ENCODE measurements at places on chromosomes 13 and 19. TPM values are rescaled to one million over a fixed set of nuclear protein-coding genes. Genes with fewer than 3 reads are reported as not detected.

DNA sequence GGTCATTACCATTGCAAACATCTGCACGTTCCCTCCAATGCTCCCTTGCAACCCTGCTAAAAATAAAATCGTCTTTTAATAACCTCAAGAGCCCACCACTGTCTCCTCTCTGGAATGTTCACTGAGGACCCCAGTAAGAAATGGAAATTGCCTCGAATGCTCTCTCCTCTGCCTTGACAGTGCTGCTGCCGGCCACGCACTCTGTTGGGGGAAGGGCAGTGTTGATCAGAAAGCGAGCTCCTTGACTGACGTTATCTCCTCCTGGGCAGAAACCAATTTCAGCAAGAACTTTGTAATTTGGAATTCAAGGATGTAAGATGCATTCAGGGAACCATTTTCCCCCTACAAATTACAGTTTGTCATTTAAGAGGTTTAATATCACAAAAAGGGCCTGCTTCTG is 718.5 kb downstream of the UQCRFS1 start:
- DNase-seq, result no peak
- H3K27me3 ChIP-seq, result no peaks in the 10 kb centered on the region
- H3K36me3 ChIP-seq, result no peaks in the 10 kb centered on the region
- H3K27ac ChIP-seq, result no peak overlapping the region

GRCh38 chr19:38837656-38838121 is 6.1 kb upstream of the ECH1 start:
- no peak for DNase-seq
- no peaks in the 10 kb centered on the region for H3K27me3 ChIP-seq
- H3K4me3 ChIP-seq, result no peak overlapping the region
- H3K36me3 ChIP-seq, result peaks cover 68% of the 10 kb centered on the region
- no peak overlapping the region for H3K27ac ChIP-seq

Gene KASH5
- total RNA-seq, result 0.39 TPM

- no peaks in the 10 kb centered on the region for H3K36me3 ChIP-seq
- H3K27me3 ChIP-seq, result no peaks in the 10 kb centered on the region
- no peak for DNase-seq
- H3K27ac ChIP-seq, result no peak overlapping the region
- H3K4me1 ChIP-seq, result no peaks in the 10 kb centered on the region
- H3K4me3 ChIP-seq, result peak overlapping the region; percentile 41
Observed at GRCh38 chr13:48410199-48410598, 2.7 kb downstream of the LPAR6 start.

DNA sequence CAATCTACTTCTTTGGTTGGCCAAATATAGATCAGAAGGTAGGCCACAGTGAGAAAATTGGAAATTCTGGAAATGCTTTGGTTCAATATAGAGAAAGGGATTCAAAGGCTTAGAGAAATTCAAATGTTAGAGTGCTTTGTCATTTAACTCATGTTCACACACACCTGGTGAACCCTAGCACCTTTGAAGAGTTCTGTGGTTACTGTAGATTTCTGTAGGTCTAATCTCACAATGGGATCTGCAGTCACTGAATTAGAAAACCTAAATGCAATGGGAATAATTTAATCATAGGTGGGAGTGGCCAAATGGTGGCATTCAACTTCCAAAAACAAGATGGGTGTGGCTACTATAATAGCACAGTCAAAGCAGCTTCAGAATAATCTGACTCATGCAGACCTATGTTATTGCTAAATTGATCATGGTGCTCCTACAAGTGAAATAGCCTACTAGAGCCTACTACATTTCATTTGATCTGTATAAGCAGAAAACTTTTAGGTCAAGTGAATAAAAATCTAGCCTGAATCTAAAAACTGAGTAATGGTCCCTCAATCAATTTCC is 1152.9 kb downstream of the PCDH9 start:
- H3K4me1 ChIP-seq, result peaks cover 3% of the 10 kb centered on the region
- no peak overlapping the region for H3K4me3 ChIP-seq
- H3K27me3 ChIP-seq, result no peaks in the 10 kb centered on the region

Gene RYR1
- total RNA-seq, result 8.9 TPM

- H3K27ac ChIP-seq, result no peak overlapping the region
- no peaks in the 10 kb centered on the region for H3K27me3 ChIP-seq
- H3K36me3 ChIP-seq, result peaks cover 4% of the 10 kb centered on the region
- H3K4me1 ChIP-seq, result no peaks in the 10 kb centered on the region
Observed at GRCh38 chr19:41957161-41957837, 1.8 kb downstream of the RABAC1 start.

- no peaks in the 10 kb centered on the region for H3K4me1 ChIP-seq
- no peaks in the 10 kb centered on the region for H3K36me3 ChIP-seq
- H3K27me3 ChIP-seq, result no peaks in the 10 kb centered on the region
- H3K27ac ChIP-seq, result no peak overlapping the region
- H3K4me3 ChIP-seq, result no peak overlapping the region
Observed at GRCh38 chr13:112356190-112356589, 20.0 kb upstream of the SPACA7 start.

DNA sequence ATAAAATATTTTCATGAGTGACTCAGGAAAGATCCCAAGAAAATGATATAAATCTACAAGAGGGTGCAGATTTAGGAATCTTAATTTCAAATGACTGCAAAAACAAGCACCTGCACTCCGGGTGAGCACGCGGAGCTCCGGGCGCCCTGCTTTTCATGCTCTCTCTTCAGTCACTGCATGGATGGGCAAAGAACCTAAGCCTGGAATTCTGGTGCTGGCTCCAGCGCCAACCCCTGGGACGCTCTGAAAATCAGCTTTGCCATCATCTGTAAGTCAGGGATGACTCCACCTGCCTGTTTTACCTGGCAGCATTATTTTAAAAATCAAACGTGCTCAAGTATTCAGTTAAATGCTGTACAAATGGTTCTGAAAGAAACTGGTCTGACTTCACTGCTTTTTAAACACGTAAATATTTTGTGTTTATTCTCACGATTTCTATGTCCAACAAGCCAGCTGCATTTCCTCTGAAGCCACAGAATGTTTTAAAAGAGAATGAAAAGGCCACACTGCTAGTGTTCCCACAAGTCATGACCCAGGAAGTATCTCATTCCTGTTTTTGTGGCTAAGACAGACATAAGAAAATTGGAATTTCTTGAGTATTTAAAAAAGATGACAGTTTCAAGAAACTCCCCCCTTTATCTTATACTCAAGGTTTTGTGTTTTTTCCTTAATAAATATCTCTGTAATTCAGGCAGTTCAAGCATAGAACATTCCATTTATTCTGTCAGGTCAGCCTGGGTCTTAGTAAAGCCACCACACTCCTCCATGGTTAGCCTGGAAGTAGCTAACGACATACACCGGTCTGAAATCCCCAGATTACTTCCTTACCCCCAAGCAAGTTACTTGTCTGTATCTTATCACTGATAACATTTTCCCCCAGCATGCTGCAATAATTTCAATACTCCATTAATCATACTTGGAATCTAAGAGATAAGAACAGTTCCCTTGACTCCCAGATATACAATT is 81.1 kb downstream of the COL4A1 start:
- no peaks in the 10 kb centered on the region for H3K27me3 ChIP-seq
- no peak overlapping the region for H3K27ac ChIP-seq
- no peak overlapping the region for H3K4me3 ChIP-seq
- no peaks in the 10 kb centered on the region for H3K4me1 ChIP-seq
- DNase-seq, result no peak

Gene SMIM24
- 1.9 TPM for total RNA-seq

- DNase-seq, result peak; percentile 96
- no peak within 1 kb of the TSS for H3K27ac ChIP-seq
- H3K36me3 ChIP-seq, result no peaks in the 10 kb centered on the region
Observed at GRCh38 chr19:46495786-46496099, at the start of gene PNMA8B. TSS of gene PNMA8B (minus strand) at chr19:46495867. CDS start at chr19:46495465, 402 bp downstream.

Gene IL27RA
- 13.6 TPM for total RNA-seq

Gene SMIM44
- not detected for total RNA-seq

DNA sequence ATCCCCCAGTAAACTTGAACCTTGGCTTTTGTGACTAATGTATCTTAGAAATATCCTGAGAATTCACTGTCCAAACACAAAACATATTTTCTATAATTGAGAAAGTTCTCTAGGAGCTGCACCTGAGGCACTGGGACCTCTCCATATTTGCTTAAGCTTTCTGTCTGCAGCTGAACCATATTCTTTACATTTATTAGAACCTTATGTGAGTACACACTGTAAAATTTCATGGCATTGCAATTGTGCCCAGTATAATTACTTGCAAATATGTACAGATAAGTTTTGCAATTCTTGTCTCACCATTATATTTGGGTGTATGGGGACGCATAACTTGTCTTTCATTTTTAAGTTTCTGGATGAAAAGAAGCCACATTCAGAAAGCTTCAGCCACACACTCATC is 280.7 kb upstream of the KLHL1 start:
- no peaks in the 10 kb centered on the region for H3K27me3 ChIP-seq
- no peak overlapping the region for H3K27ac ChIP-seq
- no peak for DNase-seq
- no peak overlapping the region for H3K4me3 ChIP-seq

DNA sequence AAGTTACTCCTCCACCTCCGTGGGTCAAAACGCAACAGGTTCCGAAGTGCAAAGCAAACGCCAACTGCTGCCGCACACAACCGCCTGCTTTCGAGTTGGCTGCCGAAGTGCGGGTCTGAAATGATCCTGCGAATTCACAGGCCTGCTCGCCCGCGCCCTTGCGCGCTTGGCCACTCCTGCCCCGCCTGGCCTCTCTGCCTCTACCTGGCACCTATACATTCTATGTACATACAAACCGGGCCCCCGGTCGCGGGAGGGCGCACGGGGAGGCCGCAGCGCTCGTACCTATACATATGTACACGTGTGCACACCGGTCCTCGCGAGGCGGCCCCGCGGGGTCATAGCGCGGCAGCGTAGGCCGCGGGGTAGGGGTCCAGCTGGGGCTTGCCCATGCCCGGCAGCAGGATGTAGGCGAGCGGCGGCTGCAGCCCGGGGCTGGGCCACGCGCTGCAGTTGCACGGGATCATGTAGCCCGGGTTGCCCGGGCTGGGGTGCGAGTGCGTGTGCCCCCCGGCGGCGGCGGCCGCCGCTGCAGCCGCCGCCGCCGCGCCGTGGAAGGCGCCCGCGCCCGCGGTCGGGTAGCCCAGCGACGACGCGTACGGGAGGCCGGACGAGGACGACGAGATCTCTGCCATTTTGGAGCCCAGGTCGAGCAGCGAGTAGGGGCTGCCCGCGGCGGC is 1.3 kb downstream of the SOX21 start:
- H3K27ac ChIP-seq, result no peak overlapping the region
- peak; percentile 64 for DNase-seq
- peaks cover 3% of the 10 kb centered on the region for H3K4me1 ChIP-seq
- peaks cover 31% of the 10 kb centered on the region for H3K27me3 ChIP-seq

- DNase-seq, result no peak
- peaks cover 22% of the 10 kb centered on the region for H3K36me3 ChIP-seq
- no peaks in the 10 kb centered on the region for H3K4me1 ChIP-seq
- peak overlapping the region; percentile 83 for H3K4me3 ChIP-seq
- no peaks in the 10 kb centered on the region for H3K27me3 ChIP-seq
Observed at GRCh38 chr19:52536448-52536800, 9.0 kb downstream of the ZNF808 start.

- no peak overlapping the region for H3K27ac ChIP-seq
- DNase-seq, result no peak
- peaks cover 13% of the 10 kb centered on the region for H3K36me3 ChIP-seq
- no peak overlapping the region for H3K4me3 ChIP-seq
Observed at GRCh38 chr19:7897292-7897691, 6.4 kb upstream of the MAP2K7 start.

Gene CSNK1A1L
- not detected for total RNA-seq

DNA sequence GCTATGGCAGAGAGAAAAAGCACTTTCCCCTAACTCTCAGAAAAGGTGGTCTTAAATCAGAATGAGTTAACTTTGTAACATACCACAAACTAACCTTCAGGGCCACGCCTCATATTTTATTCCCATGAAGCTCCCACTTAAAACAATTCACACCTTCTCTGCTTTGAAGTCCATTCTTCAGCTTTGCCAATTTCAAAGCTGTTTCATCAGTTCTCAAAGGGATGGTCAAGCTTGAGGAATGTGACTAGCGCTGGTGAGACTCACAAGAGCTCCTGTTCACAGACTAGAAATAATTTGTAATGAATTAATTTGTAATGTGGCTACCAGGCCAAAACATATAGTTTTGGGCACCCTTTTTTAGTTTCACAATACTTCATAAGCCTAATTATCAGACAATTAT is 68.2 kb downstream of the STK24 start:
- peaks cover 7% of the 10 kb centered on the region for H3K36me3 ChIP-seq
- H3K4me3 ChIP-seq, result no peak overlapping the region
- no peaks in the 10 kb centered on the region for H3K27me3 ChIP-seq
- H3K27ac ChIP-seq, result no peak overlapping the region

Gene YJU2
- 33.6 TPM for total RNA-seq

- DNase-seq, result no peak
- H3K36me3 ChIP-seq, result no peaks in the 10 kb centered on the region
- H3K4me1 ChIP-seq, result no peaks in the 10 kb centered on the region
Observed at GRCh38 chr19:47122359-47123335, 8.0 kb upstream of the SAE1 start.

Gene COL5A3
- 0.70 TPM for total RNA-seq

GRCh38 chr13:112968380-112968909 is 569 bp upstream of the MCF2L start:
- no peaks in the 10 kb centered on the region for H3K27me3 ChIP-seq
- no peaks in the 10 kb centered on the region for H3K4me1 ChIP-seq
- peak overlapping the region; percentile 73 for H3K4me3 ChIP-seq
- no peak overlapping the region for H3K27ac ChIP-seq

Gene TMEM221
- 1.4 TPM for total RNA-seq

- no peak overlapping the region for H3K27ac ChIP-seq
- H3K27me3 ChIP-seq, result no peaks in the 10 kb centered on the region
- DNase-seq, result no peak
- H3K4me3 ChIP-seq, result no peak overlapping the region
- peaks cover 2% of the 10 kb centered on the region for H3K36me3 ChIP-seq
Observed at GRCh38 chr13:110358381-110358780, 51.3 kb downstream of the COL4A2 start.

DNA sequence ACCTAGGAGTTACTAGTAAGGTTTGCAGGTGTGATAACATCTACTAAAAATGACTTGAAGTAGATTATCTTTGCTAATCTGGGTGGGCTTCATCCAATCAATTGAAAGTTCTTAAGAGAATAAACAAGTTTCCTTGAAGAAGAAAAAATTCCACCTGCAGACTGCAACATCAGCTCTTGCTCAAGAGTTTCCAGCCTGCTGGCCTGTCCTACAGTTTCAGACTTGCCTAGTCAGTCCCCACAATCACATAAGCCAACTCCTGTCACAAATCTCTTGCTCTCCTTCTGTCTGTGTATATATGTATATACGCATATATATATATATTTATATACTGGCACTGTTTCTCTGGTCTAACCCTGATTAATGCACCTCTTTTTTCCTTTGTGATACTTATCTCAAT is 67.3 kb upstream of the ITM2B start:
- no peak overlapping the region for H3K27ac ChIP-seq
- no peaks in the 10 kb centered on the region for H3K36me3 ChIP-seq
- H3K27me3 ChIP-seq, result no peaks in the 10 kb centered on the region
- H3K4me1 ChIP-seq, result no peaks in the 10 kb centered on the region
- H3K4me3 ChIP-seq, result no peak overlapping the region
- no peak for DNase-seq

GRCh38 chr13:45879666-45880065 is 28.1 kb upstream of the SIAH3 start:
- no peaks in the 10 kb centered on the region for H3K4me1 ChIP-seq
- H3K4me3 ChIP-seq, result no peak overlapping the region
- no peaks in the 10 kb centered on the region for H3K36me3 ChIP-seq
- DNase-seq, result peak; percentile 72
- H3K27ac ChIP-seq, result no peak overlapping the region

Measured in H9 (cell line).